Caudate nucleus (tissue), 63 donors: ENCODE measurements at places on chromosomes 11 and 22.

GRCh38 chr22:48515571-48516200 lies 1312.0 kb downstream of the BRD1 start:
- no peak for DNase-seq

DNA sequence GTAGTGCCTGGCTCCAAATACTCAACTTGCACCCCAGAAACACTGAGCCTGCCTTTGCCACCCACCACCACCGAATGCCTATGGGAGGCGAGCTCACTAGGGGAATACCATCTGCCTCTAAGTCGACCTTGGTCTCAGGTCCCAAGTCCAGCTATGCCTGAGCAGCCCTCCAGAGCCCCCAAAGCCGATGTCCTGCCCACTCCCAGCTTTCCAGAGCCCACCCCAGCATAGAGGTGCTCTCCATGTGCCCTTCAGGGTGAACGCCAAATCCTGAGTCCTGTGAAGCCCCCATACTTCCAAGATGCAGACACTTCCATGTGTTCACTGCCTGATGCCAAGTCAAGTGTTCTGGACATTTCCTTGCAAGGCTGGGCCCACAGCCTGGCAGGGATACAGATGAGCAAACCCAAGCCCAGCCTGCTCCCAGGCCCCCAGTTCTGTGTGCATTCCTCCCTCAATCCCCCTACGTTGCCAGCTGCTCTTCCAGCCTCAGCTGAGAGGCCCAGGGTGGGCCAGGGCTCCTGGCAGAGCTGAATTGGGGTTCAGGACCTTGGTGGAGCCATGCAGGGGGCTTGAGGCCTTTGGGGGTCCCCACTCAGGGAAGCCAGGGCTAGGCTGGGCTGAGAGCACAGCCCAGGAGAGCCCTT lies 2.6 kb upstream of the KMT5B start:
- DNase-seq: no peak

DNA sequence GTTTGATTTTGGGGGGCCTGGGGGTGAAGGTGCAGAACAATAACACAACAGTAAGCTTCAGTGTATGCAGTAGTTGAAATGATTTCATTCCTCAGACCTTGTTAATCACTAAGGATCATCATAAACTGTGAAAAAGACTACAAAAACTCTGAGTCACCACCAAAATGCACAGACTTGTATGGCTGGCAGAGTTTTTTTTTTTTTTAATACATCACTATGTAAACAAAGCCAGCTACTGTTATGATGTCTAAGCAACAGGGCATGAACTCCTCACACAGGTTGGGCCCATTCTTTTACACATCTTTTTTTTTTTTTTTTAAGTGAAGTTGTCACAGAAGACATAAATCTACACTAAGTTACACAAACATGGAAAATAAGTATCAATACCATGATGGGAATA lies 311.9 kb downstream of the GUCY1A2 start:
- no peak for DNase-seq

DNA sequence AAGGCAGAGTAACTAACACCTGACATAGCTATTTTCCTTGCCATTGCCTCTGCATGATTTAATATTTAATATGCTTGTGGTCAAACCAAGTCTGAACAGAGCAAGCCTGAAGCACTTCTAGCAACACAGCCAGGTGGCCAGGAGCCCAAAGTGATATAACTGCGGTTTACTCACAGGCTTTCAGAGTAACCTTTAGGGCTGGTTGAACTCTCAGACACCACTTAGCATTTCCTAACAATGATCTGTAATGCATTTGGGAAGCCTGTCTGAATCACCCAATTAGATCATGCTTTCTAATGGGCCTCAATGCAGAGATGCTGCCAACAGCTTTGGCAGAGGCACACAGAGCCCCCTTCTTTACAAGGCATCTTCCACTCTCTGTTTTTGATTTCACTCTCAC lies 96.1 kb downstream of the FDX1 start:
- DNase-seq: no peak

GRCh38 chr22:30015229-30015797 lies 65.0 kb upstream of the HORMAD2 start:
- DNase-seq: no peak

GRCh38 chr22:36977401-36977861 lies 41.8 kb downstream of the TST start:
- DNase-seq: no peak

DNA sequence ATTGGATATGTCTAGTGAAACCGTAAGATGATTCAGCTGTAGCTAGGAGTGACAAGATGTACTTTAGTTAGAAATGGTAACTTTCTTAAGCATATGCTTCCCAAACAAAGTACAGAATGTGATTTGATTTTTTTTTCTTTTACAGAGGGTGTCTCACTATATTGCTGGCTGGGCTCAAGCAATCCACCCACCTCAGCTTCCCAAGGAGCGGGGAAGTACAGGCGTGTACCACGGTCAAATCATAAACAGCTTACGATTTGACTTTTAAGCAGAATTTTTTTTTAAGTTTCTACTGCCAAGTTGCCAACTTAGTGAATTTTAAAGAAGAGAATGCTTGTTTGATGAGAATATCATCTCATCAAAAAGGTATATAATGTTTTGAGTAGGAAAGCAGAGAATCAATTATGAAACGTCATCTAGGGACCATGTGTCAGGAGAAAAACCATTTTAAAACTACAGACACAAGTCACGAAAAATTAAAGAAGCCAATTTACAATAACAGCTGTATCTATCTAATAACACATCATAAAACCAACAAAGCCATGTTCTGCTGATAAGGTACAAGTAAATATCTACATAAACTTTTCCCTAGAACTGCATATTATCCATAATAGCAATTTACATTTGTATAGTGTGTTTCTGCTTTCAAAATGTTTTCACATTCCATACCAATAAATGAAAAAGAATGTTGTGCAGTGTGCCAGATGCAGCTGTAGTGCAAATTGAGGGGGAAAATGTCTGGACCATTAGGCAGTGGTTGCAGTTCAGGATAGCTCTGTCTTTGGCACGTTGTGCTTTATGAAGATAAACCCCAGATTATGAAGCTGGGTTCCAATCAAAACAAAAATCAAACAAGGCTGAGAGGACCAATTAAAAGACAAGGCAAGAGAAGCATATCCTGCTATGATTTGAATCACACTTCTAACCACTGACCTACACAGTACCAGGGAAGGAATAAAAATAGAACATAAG lies 33.7 kb upstream of the USP47 start:
- DNase-seq: no peak
